ENCODE measurements at places on chromosomes 3 and 15.

- no peak for DNase-seq
These were observed 91.8 kb upstream of the ETV5 start for GRCh38 chr3:186200726-186201125.

DNA sequence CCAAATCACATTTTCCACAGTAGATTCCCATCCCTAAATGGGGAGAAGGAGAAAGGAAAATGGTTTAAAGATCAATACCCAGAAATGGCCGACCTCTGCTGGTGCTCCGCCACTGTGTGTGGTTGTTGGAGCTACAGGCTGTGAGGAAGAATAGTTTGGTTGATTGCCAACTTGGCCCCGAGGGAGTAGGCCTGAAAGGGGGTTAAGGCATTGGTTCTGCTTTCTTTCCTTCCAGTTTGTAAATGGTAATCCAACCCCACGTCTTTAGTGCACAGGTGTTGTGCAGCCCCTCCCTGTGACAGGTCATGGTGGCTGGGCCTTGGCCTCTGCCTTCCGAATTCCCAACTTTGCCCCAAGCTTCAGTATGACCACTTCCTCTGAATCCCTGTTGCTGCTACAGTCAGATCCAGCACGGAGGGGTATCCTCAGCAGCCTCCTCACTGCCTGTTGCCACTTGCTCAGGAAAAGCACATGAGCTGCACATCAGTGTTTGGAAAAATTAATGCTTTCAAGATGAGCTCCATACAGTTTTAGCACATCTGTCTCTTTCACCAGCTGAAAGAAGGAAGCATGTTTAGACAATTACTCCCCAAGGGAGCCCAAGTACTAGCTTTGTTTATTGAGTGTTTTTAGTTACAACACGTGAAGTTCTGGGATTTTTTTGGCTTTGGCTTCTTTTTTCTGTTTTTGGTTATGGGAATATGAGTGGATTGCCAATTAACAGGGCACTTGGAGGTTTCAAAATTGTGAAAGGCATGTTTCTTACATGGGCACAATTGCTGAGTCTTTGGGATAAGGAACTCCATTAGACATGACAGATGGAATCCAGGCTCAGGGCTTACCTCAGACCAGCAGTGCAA, 92.3 kb upstream of the ROPN1 start:
- DNase-seq, result no peak

GRCh38 chr3:190036631-190037030, 84.1 kb downstream of the P3H2 start:
- no peak for DNase-seq

- peak; percentile 92 for DNase-seq
These were observed at the start of gene HYPK for GRCh38 chr15:43800286-43801141. Gene HYPK (plus strand): TSS chr15:43800599. CDS start chr15:43800623, 24 bp downstream.

DNA sequence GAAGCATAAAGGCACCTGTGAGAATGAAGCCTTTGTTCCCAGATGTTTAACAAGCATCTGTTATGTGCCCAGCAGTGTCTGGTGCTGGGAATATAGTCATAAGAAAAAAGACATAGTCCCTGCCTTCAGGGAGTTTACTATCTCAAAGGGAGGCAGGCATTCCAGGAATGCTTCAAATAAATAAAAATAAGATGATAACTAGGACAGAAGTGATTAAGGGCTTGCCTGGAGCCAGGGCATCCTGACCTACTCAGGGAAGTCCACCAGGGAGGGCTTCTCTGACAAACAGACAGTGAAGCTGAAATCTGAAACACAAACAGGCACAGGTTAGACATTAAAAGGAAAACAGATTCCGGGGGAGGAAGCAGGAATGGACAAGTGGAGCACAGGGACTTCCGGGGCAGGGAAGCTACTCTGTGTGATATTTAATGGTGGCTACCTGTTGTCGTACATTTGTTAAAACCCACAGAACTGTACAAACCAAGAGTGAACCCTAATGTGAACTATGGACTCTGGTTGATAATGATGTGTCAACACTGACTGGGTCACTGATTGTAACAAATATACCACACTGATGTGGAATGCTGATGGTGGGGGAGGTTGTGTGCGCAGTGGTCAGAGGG, 53.3 kb downstream of the ITGB5 start:
- no peak for DNase-seq

DNA sequence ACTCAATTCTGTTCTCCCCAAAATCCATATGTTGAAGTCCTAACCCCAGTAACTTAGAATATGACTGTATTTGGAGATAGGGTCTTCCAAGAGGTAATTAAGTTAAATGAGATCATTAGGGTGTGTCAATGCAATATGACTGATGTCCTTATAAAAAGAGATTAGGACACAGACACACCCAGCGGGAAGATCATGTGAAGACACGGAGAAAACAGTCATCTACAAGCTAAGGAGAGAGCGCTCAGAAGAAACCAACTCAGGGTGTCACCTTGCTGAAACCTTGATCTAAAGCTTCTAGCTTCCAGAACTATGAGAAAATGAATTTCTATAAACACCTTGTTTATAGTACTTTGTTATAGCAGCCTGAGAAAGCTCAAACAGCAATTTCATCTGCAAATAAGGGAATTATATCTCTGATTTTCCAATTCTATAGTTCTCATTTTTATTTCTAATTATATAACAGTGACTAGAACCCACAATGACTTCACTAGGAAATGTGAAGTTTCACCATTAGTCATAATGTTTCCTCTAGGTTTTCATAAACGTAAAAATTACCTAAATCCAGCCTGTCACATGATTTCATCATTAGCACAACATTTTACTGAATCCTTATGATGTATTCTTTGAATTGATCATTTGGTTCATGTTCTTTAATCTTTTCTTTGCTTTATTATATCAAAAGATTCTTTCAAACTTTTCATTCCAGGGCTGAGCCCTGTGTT, 459.1 kb upstream of the MDFIC2 start:
- DNase-seq, result no peak

DNA sequence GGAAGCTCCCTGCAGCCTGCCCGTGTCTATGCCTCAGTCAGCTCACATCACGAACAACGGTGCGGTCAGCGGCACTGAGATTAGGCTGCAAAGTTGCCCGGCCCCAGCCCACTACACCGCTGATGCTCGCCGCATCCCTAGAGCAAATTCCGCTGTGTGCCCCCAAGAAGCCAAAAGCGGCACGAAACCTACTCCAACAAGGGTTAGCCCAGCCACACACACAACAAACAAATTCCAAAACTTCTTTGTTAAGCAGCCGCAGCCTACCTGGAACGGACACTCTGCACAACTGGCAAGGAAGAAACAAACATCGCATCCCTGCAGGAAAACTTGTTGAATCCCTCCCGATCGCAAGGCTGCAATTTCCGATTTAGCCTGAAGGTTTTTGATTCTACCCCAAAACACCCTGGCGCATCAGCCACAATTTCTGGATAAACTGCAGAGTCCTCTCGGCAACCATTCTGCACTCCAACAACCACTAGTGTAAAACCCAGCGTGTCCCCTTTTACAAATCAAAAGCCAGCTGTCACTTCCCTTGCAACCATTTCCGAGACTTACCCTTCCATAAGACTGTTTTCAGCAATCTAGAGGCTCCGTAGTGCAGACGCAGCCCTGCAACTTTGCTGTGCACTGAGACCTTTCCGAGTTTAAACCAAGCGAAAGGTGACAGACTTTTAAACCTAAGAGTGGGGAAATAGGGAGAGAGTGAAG, 449 bp downstream of the ROBO1 start:
- no peak for DNase-seq

DNA sequence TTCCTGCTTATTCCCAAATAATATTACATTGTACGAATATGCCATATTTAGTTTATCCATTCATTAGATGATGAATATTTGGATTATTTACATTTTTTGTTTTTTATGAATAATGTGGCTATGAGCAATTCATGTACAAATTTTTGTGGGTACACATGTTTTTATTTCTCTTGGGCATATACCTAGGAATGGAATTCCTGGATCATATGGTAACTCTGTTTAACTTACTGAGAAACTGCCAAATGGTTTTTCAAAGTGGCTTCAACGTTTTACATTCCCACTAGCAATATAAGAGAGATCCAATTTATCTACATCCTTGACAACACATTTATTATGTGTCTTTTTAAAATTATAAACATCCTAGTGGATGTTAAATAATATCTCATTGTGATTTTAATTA, 362.0 kb upstream of the TMCO5A start:
- DNase-seq, result no peak

DNA sequence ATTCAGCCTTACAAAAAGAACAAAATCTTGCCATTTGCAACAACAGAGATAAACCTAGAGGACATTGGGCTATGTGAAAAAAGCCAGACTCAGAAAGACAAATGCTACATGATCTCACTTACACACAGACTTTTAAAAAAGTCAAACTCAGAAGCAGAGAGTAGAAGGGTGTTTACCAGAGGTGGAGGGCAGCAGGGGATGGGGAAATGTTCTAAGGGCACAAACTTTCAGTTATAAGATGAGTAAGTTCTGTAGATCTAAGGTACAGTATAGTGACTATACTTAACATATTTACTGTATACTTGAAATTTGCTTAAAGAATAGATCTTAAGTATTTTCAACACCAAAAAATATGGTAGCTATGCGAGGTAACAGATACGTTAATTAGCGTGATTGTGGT, 3.0 kb downstream of the MYEF2 start:
- no peak for DNase-seq

DNA sequence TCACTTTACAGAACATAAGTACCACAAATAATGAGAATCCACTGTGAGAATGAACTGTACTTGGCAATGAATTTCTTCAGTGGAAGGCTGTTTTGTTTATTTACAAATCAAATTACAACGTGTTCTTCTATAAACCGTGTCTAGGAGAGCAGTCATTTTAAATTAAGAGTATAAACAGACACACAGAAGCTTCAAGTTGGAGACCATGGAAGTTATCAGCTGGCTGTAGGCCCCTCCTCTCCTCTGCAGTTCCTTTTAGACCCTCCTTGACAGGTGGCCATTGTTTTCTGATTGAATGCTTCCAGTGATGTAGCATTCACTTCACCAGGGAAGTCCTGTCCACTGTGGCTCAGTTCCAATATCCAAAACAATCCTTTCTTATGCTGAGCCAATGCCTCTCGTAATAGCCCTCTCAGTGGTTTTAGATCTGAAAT, 7.3 kb upstream of the MAPK6 start:
- DNase-seq, result no peak

GRCh38 chr15:66138096-66138783, 115.3 kb downstream of the MEGF11 start:
- DNase-seq, result no peak

GRCh38 chr15:74302821-74303359, 64.6 kb downstream of the CYP11A1 start:
- DNase-seq, result peak; percentile 58

- no peak for DNase-seq
These were observed 208.0 kb upstream of the EOMES start for GRCh38 chr3:27930052-27930602.

DNA sequence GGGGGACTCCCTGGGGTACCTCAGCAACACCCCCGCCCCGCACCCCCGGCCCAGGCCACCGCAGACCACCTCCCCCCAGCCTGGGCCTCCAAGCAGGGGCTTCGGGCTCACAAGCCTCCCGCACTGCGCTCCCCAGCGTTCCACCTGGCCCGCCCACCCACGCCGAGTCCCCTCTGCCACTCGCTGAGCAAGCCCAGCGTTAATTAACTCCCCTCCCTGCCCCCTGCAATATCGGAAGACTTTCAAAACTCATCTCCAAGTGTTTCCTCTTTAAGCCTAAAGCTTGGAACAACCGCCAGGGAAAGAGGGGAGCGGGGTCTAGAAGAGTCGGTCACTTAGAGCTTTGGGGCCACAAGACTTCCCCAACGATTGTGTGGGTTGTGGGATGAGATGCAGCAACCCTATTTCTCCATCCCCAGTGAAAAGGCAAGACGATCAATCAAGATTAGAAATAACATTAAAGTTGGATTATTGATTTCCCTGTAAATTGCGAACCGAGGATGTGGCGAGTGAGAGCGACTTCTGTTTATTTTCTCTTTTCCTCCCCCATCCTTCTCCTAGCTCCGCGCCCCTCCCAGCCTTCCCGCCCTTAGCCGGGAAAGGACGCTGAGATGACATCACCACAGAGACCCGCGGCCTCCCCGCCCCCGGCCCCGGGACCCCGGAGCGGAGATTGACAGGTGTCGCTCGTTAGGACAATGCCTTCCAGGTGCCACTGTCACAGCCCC, 30.2 kb downstream of the NR2F2 start:
- no peak for DNase-seq

- DNase-seq, result no peak
These were observed 10.8 kb downstream of the PLA1A start for GRCh38 chr3:119608405-119609000.

GRCh38 chr3:174441588-174442301, 417.4 kb upstream of the NAALADL2 start:
- DNase-seq, result no peak

DNA sequence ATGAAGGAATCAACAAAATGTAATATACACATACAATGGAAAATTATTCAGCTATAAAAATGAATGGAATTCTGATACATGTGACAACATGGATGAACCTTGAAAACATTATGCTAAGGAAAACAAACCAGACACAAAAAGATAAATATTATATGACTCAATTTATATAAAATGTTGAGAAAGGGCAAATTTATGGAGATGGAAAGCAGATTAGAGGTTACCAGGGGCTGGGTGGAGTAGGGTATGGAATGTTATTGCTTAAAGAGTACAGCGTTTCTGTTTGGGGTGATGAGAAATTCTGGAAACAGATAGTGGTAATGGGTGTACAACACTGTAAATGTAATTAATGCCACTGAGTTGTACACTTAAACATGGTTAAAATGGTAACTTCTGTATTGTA, 50.9 kb downstream of the EMC4 start:
- no peak for DNase-seq

DNA sequence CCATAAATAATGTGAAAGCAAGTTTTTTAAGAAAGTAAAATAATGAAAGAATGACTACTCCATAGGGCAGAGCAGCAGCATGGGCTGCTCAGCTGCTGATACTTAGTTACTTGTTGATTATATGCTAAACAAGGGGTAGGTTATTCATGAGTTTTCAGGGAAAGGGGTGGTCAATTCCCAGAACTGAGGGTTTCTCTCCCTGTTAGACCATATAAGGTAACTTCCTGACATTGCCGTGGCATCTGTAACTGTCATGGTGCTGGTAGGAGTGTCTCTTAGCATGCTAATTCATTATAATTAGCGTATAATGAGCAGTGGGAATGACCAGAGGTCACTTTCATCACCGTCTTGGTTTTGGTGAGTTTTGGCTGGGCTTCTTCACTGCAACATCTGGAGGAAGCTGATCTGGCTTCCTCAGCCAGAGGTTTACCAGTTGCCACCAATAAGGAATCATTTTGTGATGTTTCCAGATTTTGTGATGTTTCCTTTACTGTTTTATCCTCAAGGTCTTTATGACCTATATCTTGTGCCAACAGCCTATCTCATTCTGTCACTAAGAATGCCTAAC, 121.8 kb upstream of the CHL1 start:
- no peak for DNase-seq

GRCh38 chr3:174159604-174160003, 699.5 kb upstream of the NAALADL2 start:
- no peak for DNase-seq

GRCh38 chr15:90351479-90352106, 491 bp upstream of the ZNF774 start:
- no peak for DNase-seq

DNA sequence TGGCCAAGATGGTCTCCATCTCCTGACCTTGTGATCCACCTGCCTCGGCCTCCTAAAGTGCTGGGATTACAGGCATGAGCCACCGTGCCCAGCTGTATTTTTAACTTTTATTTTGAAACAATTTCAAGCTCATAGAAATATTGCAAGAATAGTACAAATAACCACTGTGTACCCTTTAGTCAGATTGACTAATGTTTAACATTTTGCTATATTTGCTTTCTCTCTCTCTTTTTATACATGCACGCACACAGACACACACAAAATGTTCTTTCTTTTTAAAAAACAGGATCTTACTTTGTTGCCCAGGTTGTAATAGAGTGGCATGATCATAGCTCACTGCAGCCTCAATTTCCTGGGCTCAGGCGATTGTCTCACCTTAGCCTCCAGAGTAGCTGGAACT, 25.5 kb upstream of the DPPA4 start:
- DNase-seq, result no peak
